Activated naive CD4-positive, alpha-beta T cell treated with anti-CD3 and anti-CD28 coated beads, Interleukin-2, amount 50 U/mL, for 16 hours (primary cell): ENCODE measurements at places on chromosomes 13 and 19.
A peak's percentile ranks its signal among the peaks of the same experiment; 100 is the strongest.

DNA sequence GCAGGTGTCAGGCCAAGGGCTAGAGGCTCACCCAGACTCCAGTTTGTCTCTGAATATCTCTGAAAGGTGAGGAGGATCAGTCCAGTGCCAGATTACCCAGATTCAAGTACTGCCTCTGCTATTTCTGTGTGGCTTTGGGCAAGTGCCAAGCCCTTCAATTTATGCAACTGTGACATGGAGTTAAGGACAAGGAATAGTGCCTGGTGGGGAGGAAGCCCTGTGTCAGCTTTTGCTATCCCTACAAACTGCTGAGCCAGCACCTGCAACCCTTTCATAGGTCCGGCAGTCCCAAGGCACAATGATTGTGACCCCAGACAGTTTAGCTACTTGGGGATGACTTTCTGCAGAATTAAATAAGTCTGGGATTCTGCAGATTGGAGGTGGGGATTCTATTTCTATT is 123.0 kb downstream of the KL start:
- no peak for DNase-seq

- no peak for DNase-seq
Measured at GRCh38 chr13:98206946-98207345, 29.9 kb upstream of the RNF113B start.

- DNase-seq: no peak
Measured at GRCh38 chr19:19352823-19353222, 32.2 kb downstream of the MAU2 start.

GRCh38 chr19:40147338-40147692 is 43.9 kb upstream of the MAP3K10 start:
- DNase-seq: no peak

GRCh38 chr19:51573331-51573730 is 2.2 kb downstream of the ZNF175 start:
- no peak for DNase-seq

GRCh38 chr19:30684613-30685012 is 312.4 kb downstream of the ZNF536 start:
- no peak for DNase-seq

DNA sequence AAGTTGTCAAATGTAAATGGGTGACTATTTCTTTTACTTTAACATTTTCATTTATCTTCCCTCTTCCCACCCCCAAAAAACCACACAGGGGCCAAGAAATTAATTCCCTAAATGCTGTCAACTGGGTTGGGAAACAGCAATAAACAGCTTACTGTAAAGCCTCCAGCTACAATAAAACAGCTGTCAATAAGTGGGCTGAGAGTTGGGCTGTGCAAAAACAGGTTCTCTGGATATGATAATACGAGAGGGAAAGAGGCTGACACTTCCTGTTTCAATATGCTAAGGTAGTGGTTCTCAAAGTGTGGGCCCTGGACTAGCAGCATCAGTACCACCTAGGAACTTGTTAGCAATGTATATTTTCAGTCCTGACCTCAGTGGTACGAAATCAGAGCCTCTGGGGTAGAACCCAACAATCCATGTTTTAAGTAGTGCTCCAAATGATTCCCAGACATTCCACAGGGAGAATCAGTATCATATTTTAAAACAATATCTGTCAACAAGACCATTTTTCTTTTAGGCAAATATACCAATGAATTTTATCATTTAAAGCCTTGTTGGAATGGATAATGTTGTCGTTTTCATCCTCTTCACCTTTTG is 8.4 kb downstream of the PCDH9 start:
- DNase-seq: no peak

GRCh38 chr13:38283346-38283745 is 66.3 kb upstream of the UFM1 start:
- DNase-seq: no peak

DNA sequence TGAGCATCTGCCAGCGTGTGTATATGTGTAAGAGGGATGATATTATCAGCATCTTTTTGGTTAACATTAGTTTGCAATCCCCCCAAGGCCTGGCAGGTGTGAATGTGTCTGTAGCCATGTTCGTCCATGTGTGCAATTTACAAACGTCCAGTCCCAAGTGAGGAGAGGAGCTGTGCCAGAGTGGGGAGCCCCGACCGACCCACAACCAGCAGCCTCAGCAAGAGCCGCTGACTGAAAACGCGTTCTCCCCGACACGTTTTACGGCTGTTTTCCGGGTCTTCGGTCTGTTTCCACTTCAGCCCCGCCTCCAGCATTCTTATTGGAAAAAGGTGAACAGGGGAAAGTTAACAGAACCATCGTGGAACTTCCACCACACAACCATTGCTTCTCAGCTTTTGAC is 119.1 kb upstream of the SOX1 start:
- no peak for DNase-seq

- DNase-seq: no peak
Measured at GRCh38 chr13:78657699-78658629, 991 bp downstream of the OBI1 start.

DNA sequence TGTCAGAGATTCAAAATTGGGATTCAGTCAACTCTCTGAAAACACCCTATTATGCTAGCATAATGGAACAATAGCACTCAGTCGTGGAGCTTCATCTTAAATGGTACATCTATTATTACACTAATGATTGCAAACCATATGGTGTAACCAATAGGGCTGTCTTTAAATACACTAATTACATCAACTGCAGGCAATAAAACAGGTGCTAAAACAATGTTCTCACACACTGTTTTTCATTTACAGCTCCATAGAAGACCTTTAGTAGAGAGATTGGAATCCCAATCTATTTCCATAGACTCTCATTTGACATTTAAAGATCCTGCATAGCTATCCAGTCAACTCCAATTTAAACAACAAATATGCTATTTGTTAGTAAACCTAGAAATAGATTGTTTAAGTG is 1917.4 kb downstream of the OLFM4 start:
- no peak for DNase-seq

DNA sequence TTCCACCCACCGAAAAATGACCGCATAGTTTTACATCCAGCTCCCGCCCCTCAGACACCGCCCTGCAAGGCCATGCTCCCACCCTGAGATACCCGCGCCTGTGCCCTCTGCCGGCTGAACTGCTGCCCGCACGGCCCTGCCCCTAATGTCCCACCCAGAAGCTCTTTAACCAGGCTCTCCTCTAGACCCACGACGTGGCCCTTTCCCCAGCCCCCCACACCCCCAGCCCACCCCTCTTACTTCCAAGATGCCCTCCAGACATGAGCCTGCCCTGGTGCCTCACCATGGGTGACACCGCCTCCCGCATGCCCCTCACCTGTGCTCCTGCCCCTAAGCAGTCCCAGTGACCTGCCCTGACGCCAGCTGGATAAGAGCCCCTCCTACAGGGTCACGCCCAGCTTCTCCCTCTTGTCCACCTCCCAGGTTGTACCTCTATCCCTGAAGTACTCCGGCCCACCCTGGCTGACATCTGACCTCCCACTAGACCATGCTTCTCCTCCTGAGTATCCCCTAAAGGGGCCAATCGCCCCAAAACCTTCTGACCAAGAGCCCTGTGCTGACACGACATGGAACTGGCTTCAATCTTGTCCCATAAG is 51.2 kb downstream of the COLGALT1 start:
- DNase-seq: no peak

- DNase-seq: no peak
Measured at GRCh38 chr19:41029524-41030432, 38.7 kb downstream of the CYP2B6 start.

DNA sequence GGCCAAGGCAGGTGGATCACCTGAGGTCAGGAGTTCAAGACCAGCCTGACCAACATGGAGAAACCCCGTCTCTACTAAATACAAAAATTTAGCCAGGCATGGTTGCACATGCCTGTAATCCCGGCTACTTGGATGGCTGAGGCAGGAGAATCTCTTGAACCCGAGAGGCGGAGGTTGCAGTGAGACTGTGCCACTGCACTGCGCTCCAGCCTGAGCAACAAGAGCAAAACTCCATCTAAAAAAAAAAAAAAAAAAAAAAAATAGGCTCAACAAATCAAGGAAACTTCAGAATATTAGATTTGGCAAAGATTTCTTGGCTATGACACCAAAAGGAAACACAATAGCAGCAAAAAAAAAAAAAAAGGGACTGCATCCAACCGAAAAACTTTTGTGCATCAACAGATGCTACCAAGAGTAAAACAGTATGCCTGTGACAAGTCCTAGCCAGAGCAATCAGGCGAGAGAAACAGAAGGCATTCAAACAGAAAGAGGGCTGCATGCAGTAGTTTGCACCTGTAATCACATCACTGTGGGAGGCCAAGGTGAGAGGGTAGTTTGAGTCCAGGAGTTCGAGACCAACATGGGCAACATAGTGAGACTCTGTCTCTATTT is 23.8 kb downstream of the ZNF160 start:
- no peak for DNase-seq

- DNase-seq: no peak
Measured at GRCh38 chr19:3605770-3606169, 905 bp downstream of the TBXA2R start.

- no peak for DNase-seq
Measured at GRCh38 chr13:99231721-99232120, 26.5 kb downstream of the GPR18 start.

DNA sequence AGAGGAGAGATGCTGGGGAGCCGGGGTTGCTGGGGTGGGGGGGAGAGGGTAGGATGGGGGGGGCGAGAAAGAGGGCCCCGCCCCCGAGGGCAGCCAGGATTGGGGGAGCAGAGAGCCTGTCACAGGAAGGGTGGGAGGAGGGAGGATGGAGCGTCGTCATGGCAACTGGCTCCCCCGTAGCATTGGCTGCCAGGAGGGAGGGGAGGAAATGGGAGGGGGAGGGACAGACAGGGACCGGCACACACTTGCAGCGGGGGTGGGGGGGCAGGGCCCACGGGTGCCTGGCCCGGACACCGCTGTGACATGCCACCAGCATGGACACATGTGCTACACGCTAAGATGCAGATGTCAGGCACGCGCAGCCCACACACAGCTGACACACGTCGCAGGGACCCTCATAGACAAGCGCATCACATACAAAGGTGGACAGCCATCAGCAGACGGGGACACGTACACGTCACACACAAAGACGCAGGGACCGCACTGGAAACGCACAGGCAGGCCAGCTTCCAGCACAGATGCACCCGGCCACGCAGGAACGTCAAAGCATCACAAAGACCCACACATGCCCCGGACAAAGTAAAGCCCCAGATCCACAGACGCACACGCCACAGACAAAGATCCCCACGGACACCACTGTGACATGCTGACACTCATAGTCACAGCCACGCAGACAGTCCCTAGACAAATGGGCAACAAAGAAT is at the start of gene LMTK3:
TSS of gene LMTK3 (minus strand) at position 36 of the 704 bp plus-strand sequence. CDS start 259 bp downstream, outside the sequence.
- DNase-seq: peak; percentile 78

- no peak for DNase-seq
Measured at GRCh38 chr19:47623151-47623920, 14.4 kb downstream of the BICRA start.

- no peak for DNase-seq
Measured at GRCh38 chr19:54648129-54648528, 14.7 kb upstream of the LILRB4 start.

- DNase-seq: no peak
Measured at GRCh38 chr19:10769533-10770491, 51.9 kb downstream of the DNM2 start.

DNA sequence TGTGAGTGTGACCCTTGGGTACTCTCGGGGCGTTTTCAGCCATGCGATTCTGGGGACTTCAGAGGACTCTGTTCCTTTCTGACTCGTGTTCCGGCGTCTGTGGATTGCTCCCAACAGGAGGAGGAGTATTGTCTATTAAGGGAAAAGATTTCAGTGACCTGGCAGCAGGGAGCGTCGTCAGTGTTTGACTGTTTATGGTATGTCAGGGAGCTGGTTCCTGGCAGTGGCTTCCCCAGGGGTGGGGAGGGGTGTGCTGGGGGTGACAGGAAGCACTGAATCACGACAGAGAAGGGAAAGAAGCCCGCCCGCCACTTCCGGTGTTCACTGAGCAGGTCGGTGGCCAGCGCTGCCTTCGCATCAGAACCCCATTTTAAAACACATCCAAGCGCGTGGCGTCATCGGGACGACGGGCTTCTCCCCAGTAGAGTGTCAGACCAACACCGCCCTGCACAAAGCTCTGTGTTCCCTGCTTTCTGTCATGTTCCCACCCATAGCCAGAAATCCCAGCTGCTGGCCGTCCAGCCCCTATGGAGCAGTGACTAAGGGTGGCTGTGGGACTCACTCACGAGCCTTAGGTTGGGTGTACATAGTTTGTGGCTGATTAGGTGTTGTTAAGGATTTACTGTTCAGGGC is 33.8 kb downstream of the COL4A2 start:
- DNase-seq: peak; percentile 65
